Stimulated activated CD4-positive, alpha-beta T cell treated with anti-CD3 and anti-CD28 coated beads, Interleukin-12 subunit alpha, Interleukin-12 subunit beta, amount 100 ng/mL, for 48 hours (primary cell): ENCODE measurements at places on chromosomes 12 and 14.

- no peak for DNase-seq
Observed at GRCh38 chr14:46487582-46488350, 163.8 kb downstream of the RPL10L start.

- no peak for DNase-seq
Observed at GRCh38 chr14:54309615-54310014, 87.2 kb upstream of the CDKN3 start.

- no peak for DNase-seq
Observed at GRCh38 chr12:69732088-69732487, 6.6 kb upstream of the RAB3IP start.

DNA sequence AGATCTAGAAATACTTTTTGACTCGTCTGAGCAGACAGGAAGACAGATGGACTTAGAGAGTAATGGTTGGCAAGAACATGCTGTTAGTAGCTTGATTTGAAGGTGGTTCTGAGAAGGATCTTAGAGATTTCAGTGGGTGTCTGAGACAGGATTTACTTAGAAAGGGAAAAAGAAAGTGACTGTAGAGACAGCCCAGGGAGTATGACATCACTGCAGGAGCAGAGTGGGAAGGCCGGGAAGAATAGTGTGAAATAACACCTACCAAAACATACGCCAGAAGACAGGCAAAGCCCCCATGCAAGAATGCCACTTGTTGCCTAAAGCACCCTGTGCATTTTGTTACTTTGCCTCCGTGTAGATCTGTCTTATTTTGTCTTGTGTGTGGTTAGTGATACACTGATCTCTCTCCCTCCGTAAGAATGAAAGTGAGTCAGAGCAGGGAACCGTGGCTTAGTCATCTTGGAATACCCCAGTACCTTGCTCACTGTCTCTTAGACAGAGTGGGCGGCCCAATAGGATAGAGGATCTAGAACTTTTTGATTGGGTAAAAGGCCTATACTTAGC, 161.3 kb upstream of the IFNG-AS1 start:
- peak; percentile 54 for DNase-seq
